ENCODE measurements at places on chromosomes 1 and 21.

DNA sequence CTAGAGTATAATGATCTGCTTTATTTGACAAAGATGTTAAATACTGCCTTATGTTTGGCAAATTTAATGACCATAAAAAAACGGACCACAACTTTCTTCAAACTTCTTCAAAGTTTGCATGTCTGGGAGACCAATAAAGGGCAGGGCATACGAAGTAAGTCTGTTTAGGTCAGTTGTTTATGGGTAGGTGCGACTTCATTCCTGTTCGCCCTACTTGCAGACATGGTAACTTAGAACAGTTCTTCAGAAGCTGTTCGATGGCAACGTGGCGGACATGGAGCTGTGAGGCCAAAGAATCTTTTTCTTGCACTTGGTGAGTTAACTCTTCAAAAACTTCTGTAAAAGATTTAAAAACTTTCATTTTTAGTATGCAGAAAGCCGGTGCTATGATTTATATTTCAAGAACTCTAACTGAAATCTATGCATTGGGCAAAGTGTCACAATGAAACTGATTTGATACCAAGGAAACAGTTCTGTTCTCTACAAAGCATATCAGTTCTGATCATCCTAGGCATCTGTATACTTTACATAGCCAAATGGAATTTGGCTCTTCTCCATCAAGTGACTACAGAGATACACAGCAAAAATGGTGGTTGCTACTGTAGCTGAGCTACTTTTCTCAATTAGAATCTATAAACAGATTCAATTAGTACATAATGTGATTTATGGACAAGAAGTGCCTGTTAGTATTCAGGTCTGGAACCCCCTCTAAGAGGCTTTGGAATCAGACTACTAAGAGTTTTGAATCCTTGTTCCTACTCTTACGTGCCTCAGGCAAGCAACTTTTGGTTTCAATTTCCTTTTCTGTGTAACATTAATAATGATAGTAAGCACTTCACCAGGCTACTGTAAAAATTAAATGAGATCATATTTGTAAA, 25.7 kb downstream of the C21orf91 start:
- peak; percentile 53 for DNase-seq

DNA sequence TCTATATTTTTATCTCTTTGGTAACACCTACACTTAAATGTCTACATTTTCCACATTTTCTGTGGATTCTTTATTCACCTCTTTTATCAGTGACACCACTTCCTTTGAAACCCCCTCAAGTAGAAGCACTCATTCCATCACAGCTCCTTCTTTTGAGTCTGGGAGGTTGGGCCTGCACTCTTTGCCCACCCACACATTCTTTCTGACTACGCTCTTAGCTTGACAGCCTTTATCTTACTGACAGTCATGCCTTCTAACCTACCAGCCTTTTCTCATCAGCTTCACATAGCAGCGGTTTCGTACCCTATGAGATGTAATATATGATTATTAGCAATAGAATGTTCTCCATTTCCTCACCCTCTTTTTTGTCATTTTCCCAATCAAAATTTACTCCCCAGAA, 151.9 kb downstream of the TNFSF18 start:
- DNase-seq: no peak

DNA sequence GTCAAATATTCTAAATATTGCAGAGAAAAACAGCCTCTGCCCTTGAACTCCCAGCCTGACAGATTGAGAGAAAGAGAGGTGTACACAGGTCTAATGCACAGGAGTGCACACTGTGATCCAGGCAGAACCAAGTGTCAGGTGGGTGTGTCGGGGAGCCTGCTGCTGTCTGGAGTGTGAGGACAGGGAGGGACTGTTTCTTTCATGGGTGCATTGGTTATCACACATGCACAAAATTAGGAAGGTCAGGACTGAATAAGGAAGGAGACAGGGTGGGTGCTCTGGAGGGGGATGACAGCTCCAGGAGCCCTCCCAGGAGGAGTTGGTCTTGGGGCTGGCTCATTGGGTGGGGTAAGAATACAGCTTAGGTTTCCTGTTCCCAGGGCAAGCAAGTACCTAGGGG, 13.3 kb upstream of the PINK1 start:
- DNase-seq: no peak

- no peak for DNase-seq
Measured at GRCh38 chr1:229152311-229152710, 118.6 kb upstream of the RAB4A start.

GRCh38 chr1:228365271-228366061, 41.2 kb downstream of the TRIM11 start:
- no peak for DNase-seq

DNA sequence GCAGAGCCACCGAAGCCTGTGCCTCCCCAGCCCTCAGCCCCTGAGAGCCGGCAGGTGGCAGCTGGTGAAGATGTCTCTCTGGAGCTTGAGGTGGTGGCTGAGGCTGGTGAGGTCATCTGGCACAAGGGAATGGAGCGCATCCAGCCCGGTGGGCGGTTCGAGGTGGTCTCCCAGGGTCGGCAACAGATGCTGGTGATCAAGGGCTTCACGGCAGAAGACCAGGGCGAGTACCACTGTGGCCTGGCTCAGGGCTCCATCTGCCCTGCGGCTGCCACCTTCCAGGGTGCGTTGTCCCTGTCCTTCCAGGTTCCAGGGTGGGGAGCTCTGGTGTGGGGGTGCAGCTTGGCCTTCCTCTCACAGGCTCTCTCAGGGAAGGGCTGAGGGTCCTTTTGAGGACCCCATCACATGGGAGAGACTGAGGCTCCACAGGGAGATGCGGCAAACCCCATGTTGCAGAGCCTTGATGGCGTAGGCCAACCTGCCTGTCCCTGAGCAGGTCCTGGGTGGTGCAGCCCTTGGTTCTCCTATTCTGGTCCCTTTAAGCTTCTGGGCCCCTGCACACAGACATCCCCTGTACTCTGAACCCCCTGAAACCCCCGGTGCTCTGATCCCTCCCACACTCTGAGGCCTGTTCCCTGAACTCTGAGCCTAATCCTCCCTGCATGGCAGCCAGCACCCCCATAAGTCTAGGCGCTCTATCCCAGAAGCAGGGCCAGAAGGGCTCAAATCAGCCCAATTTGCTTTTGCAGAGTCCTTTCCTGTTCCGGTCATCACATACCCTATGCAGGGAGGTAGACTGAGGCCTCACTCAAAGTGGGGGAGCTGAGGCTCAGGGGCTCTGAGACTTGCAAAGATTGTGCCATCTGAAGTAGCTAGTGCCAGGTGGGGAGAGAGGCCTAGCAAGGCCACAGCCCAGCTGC, 88.5 kb downstream of the TRIM11 start:
- DNase-seq: no peak

DNA sequence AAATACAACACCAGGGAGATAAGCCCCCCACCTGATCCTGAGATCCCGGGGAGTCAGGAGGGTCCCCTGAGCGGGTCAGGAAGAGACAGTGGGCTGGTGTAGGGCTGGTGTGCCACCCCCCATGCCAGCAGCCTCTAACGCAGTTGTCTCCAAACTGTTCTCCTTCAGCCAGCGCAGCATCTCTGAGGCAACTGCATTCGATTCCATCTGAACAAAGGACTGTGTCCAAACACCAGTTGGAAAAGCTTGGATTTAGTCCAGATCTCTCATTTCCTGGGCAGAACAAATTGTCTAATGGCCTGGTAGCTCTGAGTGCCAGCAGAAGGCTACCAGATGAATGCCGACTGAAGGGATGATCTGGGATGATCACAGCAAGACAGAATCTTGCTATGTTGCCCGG, 44.1 kb upstream of the EIF4G3 start:
- DNase-seq: no peak

GRCh38 chr1:32928285-32928684, 27.1 kb upstream of the TMEM54 start:
- DNase-seq: no peak

DNA sequence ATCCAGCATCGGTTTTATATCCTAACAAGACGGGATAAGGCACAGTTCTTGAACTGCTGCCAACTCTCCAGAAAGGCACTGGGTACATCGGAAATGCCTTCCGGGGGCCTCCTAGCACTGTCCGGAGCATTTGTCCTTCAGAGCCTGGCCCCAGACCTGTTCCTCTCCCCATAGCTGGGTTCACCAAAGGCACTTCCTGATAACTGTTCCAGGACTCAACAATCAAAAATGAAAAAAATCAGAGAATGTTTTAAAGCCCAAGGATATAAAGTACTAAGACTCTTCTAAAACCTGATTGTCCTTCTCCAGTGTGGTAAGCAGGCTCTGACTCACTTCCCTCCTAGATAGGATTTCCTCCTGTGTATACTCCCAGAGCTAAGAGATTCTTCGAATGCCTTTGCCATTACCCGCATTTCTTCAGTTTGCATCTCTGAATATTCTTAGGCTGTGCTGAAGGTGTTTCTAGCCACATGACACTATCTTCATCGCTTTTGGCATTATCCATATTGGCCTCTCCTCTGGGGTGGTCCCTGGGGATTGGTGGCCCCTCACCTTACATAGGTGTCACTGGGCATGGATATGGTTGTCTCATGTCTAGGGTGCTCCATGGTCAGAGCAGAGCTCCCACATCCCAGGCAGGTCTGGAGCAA, 112.9 kb downstream of the ZBTB18 start:
- DNase-seq: no peak

DNA sequence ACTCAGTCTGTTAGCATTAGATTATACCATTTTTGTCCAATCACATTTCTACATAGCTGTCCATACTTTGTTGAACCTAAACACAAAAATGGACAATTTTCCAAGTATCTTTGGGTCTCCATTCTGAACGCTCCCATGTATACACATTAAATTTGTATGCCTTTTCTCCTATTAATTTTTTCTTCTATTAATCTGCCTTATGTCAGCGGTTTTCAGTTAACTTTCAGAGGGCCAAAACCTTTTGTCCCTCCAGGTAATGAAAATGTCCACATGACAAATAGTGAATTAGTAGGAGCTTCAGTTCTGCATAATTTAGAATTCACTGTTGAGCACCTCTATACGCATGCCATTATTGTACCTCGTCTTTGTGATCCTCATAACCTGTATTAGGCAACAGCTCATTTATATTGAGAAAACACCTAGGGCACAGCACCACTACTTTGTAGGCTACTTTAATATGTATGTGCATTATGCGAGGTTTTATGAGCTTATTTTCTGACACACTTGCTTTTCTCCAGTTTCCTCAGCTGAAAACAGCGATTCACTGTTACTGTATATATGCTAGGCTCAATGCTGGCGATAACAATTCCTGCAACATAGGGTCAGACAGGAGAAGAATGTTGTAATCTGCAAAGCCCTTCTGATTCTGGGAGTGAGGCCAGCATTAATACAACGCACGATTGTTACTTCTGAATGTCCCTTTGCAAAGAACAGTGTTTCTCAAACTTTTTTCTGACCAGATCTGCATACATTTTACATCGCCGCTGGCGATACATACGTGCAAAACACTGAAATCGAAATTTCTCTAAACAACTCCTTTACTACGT, 1.1 kb upstream of the ABCD3 start:
- DNase-seq: no peak

DNA sequence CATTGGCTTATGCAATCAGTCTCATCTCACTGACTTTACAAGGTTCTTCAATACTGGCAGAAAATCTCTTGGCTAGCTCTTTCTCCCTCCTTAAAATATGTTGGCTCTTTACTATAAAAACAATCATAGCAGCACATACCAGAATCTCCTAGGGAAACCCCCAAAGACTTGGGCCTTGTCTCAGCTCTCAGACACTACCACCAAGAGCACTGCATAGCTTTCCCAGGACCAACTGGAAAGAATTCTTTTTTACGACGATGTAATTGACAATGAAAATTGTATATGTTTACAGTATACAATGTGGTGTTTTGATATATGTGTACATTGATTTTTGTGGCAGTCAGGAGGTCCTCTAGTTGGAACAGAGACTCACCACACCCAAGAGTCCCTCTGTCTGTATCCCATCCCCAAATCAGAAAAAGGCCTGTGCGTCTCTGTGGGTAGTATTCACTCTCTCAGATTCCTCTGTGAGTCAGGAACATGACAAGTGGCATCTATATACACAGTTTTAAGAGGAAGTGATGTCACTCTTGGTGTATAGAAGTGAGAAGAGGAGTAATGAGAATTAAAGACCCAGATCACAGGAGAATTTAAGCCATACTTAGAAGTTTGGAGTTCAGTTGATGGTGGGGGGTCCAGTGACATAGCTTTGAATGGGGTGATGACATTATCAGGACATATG, 21.1 kb downstream of the SMAP2 start:
- DNase-seq: no peak
